Osteoblast (primary cell): ENCODE measurements at places on chromosomes 1 and 21.
A peak's percentile ranks its signal among the peaks of the same experiment; 100 is the strongest.

DNA sequence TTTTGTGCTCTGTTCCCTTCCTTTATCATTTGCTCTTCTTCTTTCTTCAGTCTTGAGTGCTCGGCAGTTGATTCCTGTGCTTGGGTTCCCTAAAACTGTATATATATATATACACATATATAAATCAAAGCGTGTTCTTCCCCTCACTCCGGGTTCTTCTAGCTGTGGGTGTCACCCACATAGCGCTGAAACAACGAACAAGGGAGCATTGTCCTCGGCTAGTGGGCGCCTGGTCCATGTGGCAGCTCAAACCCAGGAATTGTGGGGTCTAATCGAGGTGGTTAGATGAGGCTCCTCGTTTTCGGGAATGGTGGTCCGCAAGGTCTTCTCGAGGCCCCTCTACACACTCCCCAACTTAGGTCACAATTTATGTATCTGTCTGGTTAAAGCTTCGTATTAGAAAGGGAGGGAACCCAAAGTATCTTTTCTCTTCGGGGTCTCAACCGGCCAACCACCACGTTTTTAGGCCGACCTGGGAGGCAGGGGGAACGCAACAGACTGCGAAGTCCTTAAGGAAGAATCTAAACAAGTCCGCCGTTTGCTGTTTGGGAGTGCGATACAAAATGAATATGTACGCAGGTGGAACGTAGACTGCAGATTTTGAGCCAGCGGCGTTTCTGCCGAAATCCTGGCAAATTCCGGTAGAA lies 504 bp upstream of the SDHC start:
- no peak for DNase-seq

- DNase-seq, result no peak
Observed at GRCh38 chr1:241632987-241633386, 7.2 kb downstream of the CHML start.

DNA sequence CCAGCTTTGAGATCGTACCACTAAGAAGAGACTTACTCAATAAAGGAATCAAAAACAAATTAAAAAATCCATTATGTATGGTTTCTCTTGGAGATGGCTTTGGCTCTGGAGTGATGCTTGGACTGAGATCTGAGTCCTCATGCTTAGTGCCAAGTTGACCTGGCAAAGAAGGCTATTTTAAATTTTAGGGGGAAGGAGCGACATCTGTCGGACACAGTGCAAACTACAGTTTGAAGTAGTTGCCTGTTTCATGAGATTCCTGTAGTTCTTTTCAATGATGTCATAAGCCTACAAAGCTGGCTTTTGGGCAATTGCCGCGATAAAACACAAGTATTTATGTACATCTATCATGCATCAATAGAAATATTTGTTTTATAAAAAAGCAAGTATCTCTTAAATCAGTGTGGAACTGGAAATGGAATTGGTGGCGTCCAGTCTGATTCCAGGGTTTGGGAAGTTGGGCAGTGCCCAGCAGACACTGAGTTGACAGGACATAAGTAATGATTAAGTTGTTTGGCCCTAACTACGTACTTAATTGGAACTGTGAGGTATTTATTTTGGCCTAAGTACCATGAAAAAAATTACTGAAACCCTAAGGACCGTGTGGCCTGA lies 50.0 kb downstream of the TBCE start:
- DNase-seq, result peak; percentile 87

DNA sequence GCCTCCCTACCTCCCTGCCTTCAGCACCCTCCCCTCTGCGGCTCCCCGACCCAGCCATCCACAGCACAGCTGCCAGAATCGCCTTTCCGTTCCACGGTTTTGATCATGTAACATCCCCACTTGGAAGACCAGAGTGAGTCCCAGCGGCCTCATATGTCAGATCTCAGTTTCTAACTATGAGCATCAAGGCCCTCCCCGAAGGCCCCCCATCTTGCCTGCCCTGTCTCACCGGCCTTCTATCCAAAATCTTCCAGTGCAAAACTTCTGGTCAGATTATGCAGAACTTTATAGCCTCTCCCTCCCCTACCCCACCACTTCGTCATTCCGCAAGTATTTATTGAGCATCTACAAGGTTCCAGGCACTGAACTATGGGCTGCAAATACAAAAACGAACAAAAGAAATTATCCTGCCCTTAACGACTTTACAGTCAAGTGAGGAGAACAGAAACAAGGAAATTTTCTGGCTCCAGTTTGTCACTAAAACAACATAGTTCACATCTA lies 20.3 kb upstream of the LMX1A start:
- no peak for DNase-seq

DNA sequence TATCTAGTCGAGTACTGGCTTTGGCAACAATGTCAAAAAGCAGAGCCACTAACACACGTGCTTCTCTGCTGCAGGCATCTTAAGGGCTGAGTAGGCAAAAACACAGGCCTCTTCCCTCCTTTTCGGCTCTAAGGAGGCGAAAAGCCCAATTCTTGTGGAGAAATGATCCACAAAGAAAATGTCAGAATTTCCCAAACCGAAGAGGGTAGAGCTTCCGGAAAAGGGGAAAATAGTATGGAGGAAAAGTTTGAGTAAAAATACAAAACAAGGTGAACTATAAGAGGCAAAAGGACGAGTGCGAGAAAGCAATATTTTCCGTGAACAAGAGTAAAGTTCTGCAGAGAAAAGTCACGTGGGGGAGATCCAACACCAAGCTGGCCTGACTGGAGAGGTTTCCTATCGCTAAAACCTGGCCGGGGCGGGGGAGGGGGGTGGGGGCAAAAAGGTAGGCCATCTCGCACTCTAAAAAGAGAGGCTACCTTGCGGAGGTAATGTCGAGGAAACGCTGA lies 551 bp downstream of the ZRANB2 start:
- DNase-seq, result no peak

DNA sequence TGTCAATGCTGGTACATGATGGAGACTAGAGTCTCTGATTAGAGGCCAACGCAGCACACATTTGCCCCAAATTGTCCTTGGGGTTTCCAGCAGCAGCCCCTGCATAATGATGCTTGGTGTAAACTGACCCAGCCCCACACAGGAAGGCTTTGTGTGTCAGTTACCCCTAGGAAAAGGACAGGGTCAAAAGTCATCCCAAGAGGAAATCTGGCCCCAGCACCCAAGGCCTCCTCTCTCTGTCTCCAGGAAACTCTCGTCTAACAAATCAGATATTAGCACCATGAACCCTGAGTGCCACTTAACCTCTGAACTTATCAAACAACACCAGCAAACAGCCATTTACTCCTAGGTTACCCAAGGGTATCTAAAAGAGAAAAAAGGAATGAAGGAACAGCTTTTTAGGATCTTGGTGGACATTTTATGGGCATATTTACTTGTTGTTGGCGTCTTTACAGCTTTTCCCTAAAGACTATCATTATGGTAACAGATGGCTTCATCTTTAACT lies 84.5 kb downstream of the PSMG1 start:
- DNase-seq, result no peak

DNA sequence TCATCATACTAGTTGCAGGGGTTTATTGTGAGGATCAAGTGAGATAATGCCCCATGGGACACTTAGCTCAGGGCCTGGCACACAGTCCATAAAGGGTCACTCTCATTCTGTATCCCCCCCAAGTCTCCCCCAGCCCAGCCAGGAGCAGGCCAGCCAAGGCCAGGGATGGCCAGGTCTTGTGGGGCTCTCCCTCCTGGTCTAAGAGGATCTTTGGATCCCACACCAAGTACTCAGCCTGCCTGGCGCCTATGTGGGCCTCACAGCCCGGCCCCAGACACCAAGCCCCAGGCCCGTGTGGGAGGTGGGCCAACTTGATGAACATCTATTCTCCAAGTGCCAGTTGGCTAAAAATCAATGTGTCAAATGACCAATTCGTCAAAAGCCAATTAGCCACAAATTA lies 117.8 kb downstream of the GLIS1 start:
- no peak for DNase-seq

DNA sequence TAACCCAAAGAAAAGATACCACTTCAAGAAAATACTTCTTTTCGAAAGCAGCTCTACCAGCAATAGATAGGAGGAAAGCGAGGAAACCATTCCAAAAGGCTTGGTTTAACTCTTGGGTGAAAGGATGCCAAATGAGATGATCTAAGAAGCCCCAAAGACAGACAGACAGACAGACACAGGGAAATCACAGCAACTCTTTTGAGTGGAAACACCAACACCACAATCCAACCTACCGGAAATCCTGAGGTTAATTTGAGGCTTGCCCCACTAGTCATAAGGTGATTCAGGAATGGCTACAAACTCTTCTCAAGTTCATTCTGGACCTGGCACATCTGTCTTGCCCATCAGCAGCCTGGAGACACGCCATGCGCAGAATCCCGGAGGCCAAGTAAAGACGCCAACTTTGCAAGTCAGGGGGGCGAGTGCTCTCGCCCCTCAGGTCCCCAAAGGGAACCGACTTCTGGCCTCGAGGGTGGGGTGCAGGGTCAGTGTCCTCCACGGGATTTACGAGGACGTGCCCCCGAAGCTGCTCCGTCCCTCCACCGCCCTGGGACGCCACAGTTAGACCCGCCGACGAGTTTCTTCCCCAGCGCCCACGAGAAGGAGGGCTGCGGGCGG lies 778 bp downstream of the EVI5 start:
- peak; percentile 88 for DNase-seq

GRCh38 chr1:69952676-69953075 lies 252.7 kb downstream of the LRRC40 start:
- no peak for DNase-seq

DNA sequence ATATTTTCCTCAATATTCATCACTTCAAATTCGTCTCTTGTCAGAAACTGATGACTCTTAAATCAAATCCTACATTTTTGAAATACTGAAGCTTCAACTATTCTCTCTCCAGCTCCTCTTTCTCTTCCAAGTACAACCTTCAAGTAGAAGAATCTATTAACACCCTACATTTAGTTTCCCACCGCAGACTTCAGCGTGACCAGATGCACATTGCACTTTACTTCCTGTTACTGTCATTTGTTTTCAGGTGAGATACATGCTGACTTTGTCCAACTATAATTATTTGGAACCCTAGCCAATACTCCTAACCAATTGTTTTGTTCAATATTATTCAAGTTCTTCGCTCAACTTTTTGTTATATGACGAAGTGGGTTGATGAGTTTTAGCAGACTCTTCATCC lies 116.0 kb downstream of the MRPL39 start:
- DNase-seq, result no peak

DNA sequence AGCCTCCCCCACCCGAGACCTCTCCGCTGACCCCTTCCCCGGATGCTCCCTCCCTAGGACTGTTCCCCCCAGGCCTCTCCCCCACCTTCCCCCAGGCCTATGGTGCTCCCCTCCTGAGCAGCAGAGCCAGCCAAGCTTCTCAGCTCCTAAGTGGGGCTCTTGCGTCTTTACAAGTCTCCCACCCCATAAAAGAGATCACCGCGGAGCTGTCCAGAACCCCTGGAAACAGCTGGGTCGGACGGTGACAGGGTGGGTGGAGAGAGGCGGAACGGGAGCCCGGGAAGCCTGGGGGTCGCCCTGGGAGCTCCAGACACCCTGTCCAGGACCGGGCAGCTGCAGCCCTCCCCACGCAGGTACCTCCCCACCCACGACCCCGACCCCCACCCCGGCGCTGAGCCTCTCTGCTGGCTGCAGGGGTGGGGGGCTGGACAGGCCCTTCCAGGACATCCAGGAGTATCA lies 61.2 kb downstream of the WNT9A start:
- peak; percentile 79 for DNase-seq

DNA sequence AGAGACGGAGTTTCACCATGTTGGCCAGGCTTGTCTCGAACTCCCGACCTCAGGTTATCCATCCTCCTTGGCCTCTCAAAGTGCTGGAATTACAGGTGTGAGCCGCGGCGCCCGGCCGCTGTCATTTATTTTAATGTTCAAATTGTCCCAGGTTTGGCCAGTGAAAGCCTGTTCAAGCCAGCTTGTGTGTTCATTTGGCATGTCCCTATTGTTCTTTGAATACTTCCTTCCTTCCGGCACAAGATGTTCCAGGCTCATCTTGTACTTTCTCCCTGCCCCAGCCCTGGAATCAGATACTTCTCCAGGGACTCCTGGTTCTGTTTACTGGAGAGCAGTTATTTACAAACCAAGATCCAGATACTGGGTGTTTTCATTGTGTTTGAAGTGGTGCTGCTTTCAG lies 37.0 kb downstream of the ZBTB8B start:
- DNase-seq, result no peak

GRCh38 chr1:230760360-230760827 lies 13.2 kb downstream of the CAPN9 start:
- no peak for DNase-seq

- DNase-seq, result no peak
Observed at GRCh38 chr21:36825658-36826057, 126.7 kb downstream of the SIM2 start.

- DNase-seq, result no peak
Observed at GRCh38 chr1:212814537-212815334, 23.0 kb downstream of the TATDN3 start.

- DNase-seq, result peak; percentile 90
Observed at GRCh38 chr1:210293171-210293607, 35.5 kb upstream of the HHAT start.
